ENCODE measurements at places on chromosomes 5 and 9. TPM values are rescaled to one million over a fixed set of nuclear protein-coding genes. Genes with fewer than 3 reads are reported as not detected.

DNA sequence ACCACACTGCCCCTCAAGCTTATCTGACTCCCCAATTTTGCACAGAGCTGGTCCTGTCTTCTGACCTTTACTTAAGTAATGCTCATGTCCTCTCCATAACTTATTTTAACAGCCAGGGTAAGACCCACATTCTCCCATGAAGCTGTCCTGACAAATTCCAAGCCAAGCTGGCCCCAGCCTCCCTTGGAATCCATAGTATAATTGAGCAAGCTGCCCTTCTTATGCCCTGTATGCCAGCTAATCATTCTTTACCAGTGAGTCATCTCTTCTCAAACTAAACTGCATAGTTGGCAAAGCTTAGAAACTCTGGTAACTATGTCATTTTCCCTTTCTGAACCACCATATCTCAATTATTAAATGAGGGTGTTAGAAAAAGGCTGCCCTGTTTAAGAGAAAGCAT, 92.4 kb downstream of the NFIB start:
- no peak overlapping the region for H3K4me3 ChIP-seq
- no peaks in the 10 kb centered on the region for H3K36me3 ChIP-seq
- H3K4me1 ChIP-seq, result no peaks in the 10 kb centered on the region
- no peaks in the 10 kb centered on the region for H3K27me3 ChIP-seq
- no peak overlapping the region for H3K27ac ChIP-seq

Gene ZNF300
- total RNA-seq, result 4.0 TPM

- peak overlapping the region; percentile 83 for H3K27ac ChIP-seq
- H3K36me3 ChIP-seq, result no peaks in the 10 kb centered on the region
- H3K4me1 ChIP-seq, result peaks cover 42% of the 10 kb centered on the region
- no peak for DNase-seq
- no peaks in the 10 kb centered on the region for H3K27me3 ChIP-seq
- peak overlapping the region; percentile 97 for H3K4me3 ChIP-seq
These were observed 838 bp downstream of the POLK start for GRCh38 chr5:75512383-75513074.

Gene HBEGF
- 56.0 TPM for total RNA-seq

Gene SAPCD2
- 9.5 TPM for total RNA-seq

GRCh38 chr9:126123927-126124326, 202.7 kb upstream of the MVB12B start:
- DNase-seq, result no peak
- H3K4me3 ChIP-seq, result no peak overlapping the region
- H3K36me3 ChIP-seq, result no peaks in the 10 kb centered on the region
- peaks cover 30% of the 10 kb centered on the region for H3K27me3 ChIP-seq

GRCh38 chr5:43603344-43604217, 601 bp downstream of the NNT start:
- DNase-seq, result peak; percentile 72
- H3K27ac ChIP-seq, result peak overlapping the region; percentile 90
- peaks cover 7% of the 10 kb centered on the region for H3K36me3 ChIP-seq
- peak overlapping the region; percentile 96 for H3K4me3 ChIP-seq
- peaks cover 36% of the 10 kb centered on the region for H3K4me1 ChIP-seq
- H3K27me3 ChIP-seq, result no peaks in the 10 kb centered on the region

Gene PAX5
- total RNA-seq, result 2.1 TPM

GRCh38 chr5:109411627-109412026, 1.9 kb upstream of the PJA2 start:
- peaks cover 8% of the 10 kb centered on the region for H3K36me3 ChIP-seq
- H3K4me3 ChIP-seq, result no peak overlapping the region
- H3K4me1 ChIP-seq, result peaks cover 31% of the 10 kb centered on the region
- DNase-seq, result no peak

DNA sequence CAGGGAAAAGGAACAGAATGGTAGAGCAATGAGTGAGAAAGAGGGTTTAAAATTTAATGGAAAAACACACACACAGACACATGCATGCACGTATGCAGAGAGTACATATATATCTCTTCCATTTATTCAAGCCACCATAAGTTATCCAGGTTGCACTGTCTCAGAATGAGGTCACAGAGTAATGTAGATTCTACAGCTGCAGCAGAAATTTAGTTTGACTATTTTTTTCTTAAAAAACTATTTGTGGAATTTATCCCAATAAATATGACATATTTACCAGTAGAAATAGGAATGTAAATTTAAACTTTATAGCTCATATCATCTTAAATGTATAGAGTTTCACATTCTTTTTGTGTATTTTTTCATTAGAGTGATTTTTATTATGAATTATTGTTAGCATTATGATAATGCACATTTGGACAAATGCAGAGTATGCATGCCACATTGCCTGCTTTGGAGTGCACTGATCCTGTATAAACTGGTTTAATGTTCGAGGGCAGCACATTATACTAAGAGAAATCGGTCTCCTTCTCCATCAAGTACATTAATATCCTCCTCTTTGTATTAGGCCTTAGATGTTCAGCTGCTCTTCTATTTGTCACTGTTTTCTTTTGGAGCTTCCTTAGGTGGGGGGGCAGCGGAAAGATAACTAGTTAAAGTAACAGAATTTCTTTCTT, 216.3 kb upstream of the TARS1 start:
- no peak overlapping the region for H3K27ac ChIP-seq
- H3K36me3 ChIP-seq, result no peaks in the 10 kb centered on the region
- no peaks in the 10 kb centered on the region for H3K4me1 ChIP-seq

Gene SOX30
- total RNA-seq, result not detected

DNA sequence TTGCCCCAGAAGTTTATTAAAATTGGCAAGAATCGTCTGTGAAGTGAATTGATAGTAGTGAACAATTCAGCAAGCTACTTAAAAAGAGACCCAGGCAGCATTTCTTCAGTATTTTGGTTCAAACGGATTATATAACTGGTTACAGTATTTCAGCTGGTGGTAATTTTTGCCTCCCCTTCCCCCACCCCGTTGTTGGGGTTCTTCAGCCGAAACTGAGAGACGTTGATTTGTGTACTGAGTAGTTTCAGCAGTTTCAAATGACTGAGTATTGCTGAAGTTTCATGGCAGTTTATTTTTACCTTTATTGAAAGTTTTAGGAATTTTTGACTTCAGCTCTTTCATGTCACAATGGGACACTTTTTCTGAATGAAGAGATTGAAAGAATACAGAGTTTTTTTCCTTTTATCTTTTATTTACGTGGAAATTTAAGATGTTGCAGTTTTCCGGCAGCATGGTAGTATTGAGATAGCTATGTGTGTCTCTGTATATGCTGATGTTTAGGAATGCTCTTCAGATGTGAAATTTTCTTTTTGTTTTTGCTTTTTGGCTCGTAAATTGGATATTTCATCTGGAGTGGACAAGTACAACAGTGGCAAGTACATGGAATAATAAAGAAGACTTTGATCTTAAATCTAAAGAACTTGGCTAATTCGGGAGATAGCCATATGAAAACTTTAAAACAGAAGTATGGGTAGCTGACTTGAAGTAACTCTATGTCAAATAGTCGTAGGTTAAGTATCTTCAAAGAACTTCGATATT, 1.9 kb downstream of the GPBP1 start:
- peaks cover 52% of the 10 kb centered on the region for H3K4me1 ChIP-seq
- peak overlapping the region; percentile 99 for H3K27ac ChIP-seq
- no peak for DNase-seq
- H3K36me3 ChIP-seq, result peaks cover 22% of the 10 kb centered on the region
- no peaks in the 10 kb centered on the region for H3K27me3 ChIP-seq

Gene SHOC1
- not detected for total RNA-seq

Gene CD74
- total RNA-seq, result 767 TPM

GRCh38 chr9:94681508-94681907, 42.2 kb upstream of the FBP1 start:
- H3K27ac ChIP-seq, result no peak overlapping the region
- peaks cover 22% of the 10 kb centered on the region for H3K27me3 ChIP-seq
- no peaks in the 10 kb centered on the region for H3K4me1 ChIP-seq
- no peak overlapping the region for H3K4me3 ChIP-seq
- H3K36me3 ChIP-seq, result no peaks in the 10 kb centered on the region
